ENCODE measurements at places on chromosomes 7 and 10.

- DNase-seq = no peak
These were observed 277.8 kb downstream of the FRMD4A start for GRCh38 chr10:14052931-14053330.

DNA sequence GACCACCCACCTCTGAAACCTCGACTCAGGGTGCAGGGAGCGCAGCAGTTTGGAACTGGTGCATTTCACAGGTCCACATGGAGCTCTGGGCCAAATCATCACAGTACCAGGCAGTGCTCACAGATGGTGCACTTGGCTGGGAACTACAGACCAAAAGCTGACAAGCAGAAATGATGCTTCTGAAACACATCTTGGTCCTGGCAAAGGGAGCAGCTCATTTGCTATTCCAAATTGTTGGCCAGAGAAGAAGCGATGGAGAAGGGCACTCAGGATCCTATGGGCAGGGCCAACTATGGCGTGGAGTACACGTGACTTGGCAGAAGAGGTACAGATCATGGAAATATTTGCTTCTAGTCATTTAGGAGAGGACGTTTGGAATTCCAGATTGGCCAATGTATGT is 383.9 kb downstream of the CALN1 start:
- no peak for DNase-seq

DNA sequence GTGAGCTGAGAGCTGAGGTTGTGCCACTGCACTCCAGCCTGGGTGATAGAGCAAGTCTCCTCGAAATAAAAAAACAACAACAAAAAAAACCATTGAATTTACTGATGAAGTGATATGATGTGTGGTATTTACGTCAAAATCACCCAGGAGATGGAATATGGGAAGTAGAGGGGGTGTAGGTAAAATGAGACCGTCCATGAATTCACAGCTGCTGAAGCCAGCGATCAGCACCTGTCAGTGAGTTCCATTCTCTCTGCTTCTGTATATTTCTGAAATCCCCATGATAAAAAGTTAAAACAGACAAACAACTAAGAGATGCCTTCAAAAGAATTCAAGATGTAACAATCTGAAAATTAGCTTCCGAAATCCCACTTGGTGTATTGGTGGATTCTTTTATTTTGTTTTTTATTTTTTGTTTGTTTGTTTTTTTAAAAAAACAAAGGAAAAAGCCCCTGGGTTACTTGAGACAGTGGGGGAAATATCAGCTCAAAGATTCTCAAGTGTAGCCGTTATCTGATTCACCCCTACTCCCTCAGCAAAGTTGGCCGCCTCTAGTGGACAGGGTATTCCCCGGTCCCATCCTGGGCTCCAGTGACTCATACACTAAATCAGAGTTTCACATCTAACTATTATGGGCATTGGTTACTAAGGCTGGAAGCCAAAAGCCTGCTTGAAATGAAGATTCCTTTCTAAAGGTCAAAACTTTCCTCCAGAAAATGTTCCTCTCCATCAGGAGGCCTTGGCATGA is 76.4 kb downstream of the MAP3K8 start:
- no peak for DNase-seq

GRCh38 chr7:110396021-110396420 is 694.9 kb upstream of the LRRN3 start:
- DNase-seq = no peak

- DNase-seq = no peak
These were observed 77.6 kb downstream of the DENND2A start for GRCh38 chr7:140562926-140563481.

Measured in right hindlimb (tissue), 1 donor.